ENCODE measurements at places on chromosomes 12 and 14.

- DNase-seq, result no peak
These were observed 9.8 kb upstream of the MFAP5 start for GRCh38 chr12:8672381-8672780.

DNA sequence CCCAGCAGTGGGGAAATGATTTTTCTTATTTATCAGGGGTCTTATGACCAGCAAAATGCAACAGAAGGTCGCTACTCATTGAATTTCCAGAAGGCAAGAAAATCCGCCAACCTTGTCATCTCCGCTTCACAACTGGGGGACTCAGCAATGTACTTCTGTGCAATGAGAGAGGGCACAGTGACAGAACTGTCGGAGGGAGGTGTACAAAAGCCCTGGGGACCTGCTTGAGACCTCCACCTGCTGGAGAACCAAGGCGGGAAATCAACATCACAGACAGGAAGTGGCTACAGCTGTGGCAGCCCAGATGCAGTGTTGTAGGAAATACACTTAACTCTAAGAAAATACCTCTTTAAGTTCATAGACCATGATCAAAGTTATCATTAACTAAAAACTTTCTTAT, 250.9 kb upstream of the OR4E1 start:
- DNase-seq, result peak; percentile 51

- no peak for DNase-seq
These were observed 69.5 kb downstream of the BCL11B start for GRCh38 chr14:99202516-99202915.

DNA sequence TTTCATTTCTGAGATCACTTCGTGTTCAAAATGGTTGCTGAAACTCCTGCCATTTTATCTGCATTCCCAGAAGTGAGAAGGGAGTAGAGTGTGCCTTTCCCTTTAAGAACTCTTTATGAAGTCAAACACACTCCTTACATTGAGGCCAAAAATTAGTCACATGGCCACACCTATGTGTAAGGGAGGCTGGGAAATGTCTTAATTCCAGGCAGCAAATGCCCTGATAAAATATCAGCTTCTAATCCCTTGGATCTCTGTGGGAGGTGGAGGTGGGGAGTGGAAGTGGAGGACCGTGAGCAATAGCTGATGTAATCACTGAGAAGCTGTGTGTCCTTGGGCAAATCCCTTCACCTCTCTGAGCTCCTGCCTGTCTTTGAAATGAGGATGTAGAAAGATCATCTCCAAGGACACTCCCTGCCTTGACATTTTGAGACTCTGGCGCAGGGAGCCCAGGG, 22.7 kb upstream of the ANKRD9 start:
- no peak for DNase-seq

- DNase-seq, result no peak
These were observed 167.1 kb downstream of the TTC7B start for GRCh38 chr14:90649083-90649482.

DNA sequence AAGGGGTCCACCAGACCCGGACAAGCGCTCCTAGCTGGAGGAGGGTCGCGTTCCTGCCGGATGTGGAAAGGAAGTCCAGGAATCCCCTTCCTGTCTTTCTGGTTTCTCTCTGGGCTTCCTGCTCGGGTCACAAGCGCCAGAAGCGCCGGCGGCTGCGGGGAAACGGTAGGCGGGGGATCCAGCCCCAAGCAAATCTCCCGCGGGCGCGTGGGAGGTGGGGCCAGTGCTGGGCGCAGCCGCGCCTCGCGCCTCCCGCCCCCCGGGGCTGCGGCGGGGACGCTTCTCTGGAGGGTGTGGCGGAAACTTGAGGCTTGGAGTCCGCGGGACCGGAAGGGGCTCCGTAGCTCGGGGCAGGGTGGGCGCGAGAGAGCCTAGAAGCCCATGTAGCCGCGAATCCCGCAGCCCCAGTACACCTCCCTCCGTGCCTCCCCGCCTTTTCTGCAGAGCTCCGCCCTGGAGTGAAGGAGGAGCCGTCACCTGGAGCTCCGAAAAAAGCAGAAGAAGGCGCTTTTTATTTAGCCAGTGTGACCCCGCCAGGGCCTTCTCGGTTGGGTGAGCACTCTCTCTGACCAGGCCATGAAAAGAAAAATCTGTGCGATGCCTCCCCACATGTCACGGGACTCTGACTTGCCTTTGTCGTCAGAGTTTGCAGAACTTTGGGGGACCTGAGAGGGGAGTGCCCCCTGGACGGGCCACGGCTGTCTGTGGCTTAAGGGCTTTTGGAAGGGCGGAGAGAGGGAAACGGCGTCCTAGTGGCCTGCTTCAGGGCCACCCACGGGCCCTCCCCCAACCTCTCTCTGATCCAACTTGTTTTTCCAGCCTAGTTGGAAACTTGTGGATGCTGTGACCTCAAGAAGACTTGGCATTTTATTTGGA, 21.4 kb upstream of the CLEC2D start:
- peak; percentile 91 for DNase-seq

DNA sequence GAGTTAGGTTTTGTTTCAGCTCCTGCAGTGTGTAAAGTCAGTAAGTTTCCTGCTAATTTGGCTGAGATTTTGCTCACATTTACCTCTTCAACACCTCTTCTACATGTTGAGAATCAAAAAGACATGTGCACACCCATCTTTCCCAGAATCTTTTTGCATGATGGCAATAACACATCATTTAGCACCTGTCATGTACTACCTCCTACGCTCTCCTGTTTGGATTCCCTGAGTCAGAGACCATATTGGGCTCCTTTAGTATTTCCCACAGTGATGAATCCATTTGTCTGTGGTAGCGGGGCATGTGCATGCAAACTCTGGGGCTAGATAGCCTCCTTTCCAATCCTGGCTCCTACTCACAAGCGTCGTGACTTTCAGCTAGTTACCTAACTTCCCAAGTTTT, 20.1 kb downstream of the PLBD1 start:
- no peak for DNase-seq

DNA sequence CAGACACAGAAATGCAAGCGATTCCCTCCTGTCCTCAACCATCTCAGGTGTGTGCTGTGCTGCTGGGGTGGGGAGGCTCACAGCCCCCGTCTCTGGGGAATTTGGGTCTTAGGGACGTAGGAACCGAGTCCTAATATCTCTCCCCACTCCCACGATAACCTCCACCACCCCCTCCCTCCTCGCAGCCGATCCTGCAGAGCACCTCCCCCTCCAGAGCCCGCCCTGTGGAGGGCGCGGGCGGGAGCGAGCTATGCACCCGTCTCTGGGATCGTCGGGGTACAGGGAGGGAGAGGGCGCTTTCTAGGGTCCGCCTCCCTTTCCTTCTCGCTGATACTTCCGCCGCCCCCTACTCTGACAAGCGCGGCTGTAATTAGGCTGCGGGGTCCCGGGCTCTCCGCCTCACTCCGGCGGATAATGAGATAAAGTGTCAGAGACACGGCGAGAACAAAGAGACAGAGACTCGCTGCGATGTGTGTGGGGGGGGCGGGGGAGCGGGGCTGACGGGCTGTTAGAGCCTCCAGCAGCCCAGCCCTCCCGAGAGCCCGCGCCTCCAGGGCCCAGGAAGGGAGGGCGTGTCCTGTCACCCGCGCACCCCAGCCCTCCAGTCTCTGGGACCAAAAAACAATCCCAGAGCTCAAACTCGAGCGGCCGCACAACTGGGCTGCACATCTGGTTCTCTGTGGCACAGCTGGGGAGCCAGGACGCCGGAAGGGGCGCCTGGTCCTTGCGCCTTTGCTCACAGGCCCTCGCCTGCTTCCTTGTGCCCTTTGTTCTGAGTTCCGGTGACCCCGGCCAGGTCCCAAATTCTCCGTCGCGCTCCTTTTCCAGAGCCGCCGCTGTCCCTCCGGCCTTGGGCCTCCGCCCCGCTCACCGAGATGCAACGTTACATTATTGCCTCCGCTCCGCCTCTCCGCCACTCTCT, 8.7 kb downstream of the SHMT2 start:
- DNase-seq, result peak; percentile 43

GRCh38 chr14:74865156-74865555, 10.8 kb downstream of the PROX2 start:
- no peak for DNase-seq

- no peak for DNase-seq
These were observed 65.3 kb upstream of the TRAF3 start for GRCh38 chr14:102711946-102712345.

- DNase-seq, result no peak
These were observed 21.5 kb upstream of the ANAPC5 start for GRCh38 chr12:121373755-121374154.

DNA sequence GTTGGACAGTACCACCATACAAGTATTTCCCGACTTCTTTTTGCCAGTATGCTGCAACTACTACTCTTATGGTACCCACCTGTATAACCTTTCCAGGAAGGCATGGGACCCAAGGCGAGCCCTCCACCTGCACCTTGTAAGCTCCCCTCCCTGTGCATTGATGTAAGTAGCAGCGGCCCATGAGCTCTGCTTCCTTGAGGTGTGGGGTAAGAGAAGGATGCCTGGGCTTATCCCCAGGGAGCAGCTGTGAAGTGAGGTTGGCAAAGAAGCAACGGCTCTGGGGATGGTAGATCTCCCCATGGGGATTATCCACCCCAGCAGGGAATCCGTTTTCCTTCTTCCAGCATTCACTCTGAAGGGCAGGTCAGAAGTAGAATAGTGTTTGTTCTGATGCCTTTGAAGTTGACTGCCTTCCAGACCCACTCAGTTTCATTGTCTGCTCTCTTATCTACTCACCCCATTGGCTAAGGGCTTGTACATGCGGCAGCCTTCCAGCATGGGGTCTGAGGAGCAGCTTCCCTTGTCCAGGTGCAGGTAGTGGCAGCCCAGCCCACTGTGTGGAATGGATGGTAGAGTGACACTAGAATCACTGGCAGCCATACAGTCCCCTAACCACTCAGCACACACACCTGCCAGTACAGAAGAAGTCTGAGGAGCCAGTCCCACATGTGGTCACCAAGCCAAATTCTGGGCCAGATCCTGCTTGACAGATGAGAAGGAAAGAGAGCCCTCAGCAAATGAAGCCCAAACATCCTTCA, 3.4 kb downstream of the CIROP start:
- no peak for DNase-seq

- peak; percentile 31 for DNase-seq
These were observed 151.5 kb upstream of the SLC38A2 start for GRCh38 chr12:46523863-46524770.

DNA sequence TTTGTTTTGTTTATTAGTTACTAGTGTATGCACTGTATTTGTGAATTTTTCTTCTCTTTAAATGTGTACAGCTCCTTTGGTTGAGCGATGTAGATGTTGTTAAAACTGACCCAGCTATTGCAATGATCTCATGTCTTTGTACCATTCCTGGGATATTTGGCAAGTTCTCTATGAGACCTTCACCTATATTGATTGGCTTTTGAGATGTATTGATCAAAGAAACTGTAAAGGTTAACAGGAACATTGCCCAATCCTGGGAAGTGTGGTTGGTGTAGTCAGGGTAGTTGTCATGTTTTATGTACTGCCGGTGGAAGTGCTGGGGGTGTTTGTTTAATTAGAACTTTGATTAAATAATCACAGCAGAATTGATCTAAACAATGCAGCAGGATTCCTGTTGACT, 43.1 kb downstream of the ACSS3 start:
- DNase-seq, result no peak

- DNase-seq, result no peak
These were observed 248.1 kb downstream of the GLT1D1 start for GRCh38 chr12:129101404-129101803.

- no peak for DNase-seq
These were observed 79.6 kb downstream of the OTX2 start for GRCh38 chr14:56730538-56731145.

GRCh38 chr12:99722690-99723486, 75.3 kb downstream of the GARIN6 start:
- DNase-seq, result no peak

- no peak for DNase-seq
These were observed 72.4 kb upstream of the DICER1 start for GRCh38 chr14:95229749-95230148.

DNA sequence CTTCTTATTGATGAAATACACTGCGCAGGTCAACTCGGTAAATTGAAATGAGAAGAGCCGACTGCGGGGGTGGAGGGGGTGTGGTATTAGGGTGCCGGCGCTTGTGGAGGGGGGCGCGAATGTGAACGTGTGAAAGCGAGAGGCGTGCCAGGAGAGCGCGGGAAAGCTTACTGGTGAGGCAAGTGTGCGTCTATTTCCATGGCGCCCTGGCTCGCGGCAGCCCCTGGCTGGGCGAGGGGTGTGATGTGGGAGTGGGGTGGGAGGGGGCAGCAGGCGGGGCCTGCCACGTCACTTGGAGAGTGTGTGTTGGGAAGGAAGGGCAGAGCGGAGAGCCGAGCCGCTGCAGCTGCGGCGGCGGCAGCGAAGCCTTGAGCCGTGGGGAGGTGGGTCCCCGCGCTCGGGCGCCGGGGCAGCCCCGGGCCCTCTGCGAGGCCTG, 88.8 kb downstream of the GALNT8 start:
- DNase-seq, result peak; percentile 26

DNA sequence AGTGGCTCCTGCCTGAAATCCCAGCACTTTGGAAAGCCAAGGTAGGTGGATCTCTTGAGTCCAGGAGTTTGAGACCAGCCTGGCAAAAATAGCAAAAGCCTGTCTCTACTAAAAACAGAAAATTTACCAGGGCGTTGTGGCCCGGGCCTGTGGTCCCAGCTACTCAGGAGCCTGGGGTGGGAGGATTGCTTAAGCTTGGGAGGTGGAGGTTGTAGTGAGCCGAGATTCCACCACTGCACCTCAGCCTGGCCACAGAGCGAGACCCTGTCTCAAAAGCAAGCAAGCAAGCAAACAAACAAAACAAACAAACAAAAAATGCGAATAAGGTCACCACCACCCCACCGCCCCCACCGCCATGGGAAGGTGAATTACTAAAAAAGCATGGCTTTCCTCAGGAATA, 238.7 kb downstream of the ATXN7L3B start:
- DNase-seq, result no peak

GRCh38 chr14:91256661-91257060, 12.2 kb upstream of the GPR68 start:
- DNase-seq, result no peak

GRCh38 chr12:54688309-54689033, 40.3 kb upstream of the DCD start:
- DNase-seq, result no peak

DNA sequence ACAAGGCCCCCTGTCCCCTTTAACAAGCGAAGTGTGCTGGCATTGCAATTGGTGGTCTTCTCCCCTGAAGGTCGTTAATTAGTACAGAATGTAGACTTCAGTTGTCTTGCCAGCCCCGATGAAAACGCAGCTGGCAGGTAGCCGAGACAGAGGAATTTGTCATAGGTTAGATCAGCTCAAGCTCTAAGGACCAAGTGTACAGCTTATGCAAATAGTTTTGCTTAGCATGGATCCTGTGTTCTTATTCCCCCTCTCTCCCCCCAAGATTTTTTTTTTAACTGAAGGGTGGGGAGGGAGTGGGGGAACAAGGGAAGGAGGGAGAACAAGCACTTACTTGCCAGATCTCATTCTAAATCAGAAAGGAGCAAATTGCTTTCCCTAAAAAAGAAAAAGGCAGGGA, 58.6 kb upstream of the PARP11 start:
- DNase-seq, result no peak
